CD4-positive, alpha-beta T cell treated with Interleukin-4 for 4 hours (primary cell): ENCODE measurements at places on chromosomes 13 and 19.
A peak's percentile ranks its signal among the peaks of the same experiment; 100 is the strongest.

DNA sequence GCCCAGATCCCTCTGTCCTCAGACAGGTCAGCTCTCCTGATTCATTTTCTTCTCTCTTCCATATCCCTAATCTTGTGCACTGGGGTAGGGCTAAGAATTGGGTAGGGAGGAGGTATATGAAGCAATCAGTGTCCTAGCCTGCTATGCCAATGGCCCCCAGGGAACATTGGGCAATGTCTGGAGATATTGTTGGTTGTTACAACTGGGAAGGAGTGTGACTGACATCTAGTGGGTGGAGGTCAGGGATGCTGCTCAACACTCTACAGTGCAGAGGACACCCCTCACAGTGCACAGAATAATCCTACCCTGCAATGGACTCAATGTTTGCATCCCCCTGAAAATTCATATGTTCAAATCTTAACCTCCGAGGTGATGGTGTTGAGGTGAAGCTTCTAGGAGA, 57.5 kb downstream of the CPAMD8 start:
- no peak for DNase-seq

DNA sequence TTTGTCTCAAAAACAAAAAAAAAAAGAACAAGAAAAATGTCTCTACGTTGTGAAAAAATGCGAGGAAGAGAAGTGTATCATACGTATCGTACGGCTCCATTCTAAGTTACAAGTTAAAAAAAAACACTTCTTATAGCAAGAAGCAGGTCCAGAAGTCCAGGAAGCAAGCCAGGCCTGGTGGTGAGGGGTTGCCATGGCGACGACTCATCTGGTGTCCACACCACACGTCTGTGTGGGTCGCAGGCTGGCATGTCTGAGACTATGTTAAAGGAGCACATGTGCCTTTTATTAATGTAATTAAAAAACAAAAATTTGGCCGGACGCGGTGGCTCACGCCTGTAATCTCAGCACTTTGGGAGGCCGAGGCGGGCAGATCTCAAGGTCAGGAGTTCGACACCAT, 5.9 kb downstream of the MED16 start:
- no peak for DNase-seq

- DNase-seq, result no peak
Measured at GRCh38 chr13:34847766-34848165, 94.3 kb upstream of the NBEA start.

GRCh38 chr13:27744801-27745200, 47.5 kb upstream of the GSX1 start:
- no peak for DNase-seq

- no peak for DNase-seq
Measured at GRCh38 chr19:11382898-11383705, 1.0 kb downstream of the EPOR start.

GRCh38 chr19:58395220-58395978, at the start of gene RNF225:
Gene RNF225, plus strand, starts transcription at chr19:58395656. Its CDS starts 434 bp downstream, at chr19:58396090.
- DNase-seq, result no peak

DNA sequence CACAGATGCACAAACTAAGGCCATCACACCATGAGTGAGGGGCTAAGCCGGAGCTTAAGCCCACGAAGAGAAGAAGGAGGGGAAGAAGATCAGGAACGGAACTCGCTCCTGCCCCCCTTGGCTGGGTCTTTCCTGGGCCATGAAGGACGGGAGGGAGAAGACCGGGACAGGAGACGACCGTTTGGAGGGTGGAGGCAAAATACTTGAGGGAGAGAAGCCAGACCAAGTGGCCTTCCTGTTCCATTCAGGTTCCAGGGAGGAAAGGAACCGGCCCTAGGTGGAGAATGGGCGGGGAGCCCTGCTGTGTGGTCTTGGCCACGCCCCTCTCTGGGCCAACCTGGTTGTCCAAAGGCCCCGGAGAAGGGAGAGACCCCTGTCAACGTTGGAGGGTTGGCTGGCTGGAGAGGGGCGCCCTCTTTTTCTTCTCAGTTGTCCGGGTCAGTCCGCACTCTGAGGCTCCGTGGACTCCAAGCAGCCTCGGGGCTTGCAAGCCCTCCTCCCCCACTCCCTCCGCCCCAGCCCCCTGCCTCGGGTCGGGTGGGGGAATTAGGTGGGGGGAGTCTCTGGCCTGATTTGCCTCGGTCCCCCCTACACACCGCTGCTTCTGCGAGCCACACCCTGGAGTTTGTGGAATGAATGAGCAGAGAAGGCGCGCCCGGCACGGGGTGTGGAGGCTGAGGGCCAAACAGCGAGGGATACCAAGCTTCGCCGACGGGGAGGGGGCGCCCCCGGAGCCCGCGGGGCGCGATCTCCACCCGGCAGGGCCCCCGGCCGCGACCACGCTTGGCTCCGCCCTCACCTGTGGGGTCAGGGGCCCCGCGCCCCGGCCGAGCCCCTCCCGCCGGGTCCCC, 757 bp downstream of the FBN3 start:
- no peak for DNase-seq

DNA sequence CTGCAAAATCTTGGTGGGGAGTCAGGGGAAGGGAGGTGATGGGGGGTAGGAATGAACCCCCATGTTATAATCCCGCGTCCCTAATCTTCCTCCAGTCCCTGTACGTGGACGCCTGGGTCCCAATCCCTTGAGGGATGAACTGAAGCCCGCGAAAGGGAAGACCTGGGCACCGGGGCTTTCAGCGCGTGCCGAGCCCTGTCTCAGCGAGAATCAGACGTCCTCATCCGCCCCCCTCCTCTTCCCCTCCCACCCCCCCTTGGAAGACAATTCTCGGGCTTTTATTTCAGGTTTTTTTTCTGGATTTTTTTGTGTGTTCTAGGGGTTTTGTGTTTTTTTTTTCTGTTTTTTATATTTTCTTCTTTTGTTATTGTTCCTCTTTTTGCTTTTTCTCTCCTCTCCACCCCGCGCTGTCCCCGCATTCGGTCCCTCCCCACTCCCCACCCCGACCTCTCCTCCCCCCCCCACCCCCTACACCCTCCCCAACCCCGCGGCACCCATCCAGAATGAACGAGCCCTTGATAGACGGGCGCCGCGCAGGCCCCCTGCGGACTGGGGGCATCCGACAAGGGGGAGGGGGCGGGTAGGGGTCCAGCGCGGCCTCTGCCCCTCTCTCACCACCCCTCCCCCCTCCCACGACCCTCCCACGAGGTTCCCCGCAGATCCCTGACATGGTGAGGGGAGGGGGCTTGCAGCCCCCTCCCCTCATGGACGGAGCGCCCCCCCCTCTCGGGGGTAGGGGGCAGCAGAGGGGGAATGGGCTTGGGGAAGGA, 10.3 kb downstream of the C19orf81 start:
- DNase-seq, result no peak

DNA sequence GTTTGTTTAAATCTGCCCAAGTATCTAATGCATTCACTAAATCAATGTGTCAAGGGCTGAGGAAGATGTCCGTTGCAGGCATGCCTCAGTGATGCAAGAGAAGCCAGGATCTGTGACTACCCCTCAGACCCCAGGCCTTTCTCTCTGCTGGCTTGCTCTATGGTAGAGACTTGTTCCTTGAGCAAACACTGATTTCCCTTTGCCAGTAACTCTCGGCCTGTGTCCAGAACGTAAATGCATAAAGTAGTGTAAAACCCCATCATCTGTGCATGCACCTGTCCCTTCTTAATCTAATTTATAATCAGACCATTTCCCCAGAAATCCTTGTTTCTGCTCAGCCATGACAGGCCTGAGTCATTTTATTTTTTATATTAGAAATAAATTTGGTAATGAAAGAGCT, 28.7 kb upstream of the FRY start:
- no peak for DNase-seq

GRCh38 chr13:83498481-83499190, 383.6 kb downstream of the SLITRK1 start:
- no peak for DNase-seq

DNA sequence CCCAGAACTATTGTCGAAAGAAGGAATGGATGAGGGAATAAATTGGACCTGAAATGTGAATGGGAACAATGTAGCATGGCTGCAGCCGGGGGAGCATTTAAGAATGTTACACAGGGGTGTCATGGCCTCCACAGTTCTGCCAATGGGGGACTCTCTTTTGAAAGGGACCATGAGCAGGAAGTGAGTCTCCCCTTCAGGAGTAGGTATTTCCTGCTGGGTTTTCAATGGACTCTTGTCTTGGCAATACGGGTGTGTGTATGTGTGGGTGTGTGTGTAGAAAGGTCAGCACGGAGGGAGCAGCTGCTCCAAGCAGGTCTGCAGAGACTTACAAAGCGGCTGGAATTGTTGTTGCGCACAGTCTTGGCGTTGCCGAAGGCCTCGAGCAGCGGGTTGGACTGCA, 24.4 kb downstream of the MYO1F start:
- DNase-seq, result no peak

DNA sequence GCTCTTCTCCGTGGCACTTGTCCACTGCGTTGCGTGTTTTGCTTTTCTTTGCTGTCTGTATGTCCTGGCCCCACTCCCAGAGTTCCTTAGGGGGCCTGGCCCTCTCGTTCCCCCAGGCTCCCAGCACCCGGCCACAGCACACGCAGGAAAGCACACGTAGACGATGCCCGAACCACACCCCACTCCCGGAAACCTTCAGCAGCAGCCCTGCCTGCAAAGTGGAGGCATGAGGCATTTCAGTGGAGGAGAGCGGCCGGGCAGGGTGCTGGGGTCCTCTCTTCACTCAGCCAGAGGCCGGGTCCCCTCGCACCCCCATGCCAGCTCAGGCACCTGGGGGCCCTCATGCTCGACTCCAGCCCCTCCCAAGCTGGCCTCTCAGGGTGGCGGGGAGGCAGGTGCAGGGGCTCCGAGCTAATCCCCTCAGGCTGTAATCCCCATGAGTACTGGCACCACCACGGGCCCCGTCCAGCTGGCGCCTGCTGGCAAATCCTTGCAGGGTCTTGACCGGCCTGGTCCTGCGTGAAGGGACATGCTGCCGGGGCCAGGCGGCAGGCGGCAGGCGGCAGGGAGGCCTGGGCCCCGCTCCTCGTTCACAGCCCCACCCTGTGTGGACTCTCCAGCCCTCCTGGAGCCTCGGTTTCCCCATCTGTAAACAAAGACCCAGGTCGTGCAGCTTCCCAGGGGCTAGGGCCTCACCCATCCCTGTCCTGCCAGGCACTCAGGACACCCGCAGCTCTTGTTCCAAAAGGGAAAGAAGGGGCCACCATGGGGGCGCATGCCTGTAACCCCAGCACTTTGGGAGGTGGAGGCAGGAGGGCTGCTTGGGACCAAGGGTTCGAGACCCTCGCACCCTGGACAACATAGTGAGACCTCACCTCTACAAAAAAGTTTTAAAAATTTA, 7.0 kb downstream of the PIP5K1C start:
- no peak for DNase-seq

DNA sequence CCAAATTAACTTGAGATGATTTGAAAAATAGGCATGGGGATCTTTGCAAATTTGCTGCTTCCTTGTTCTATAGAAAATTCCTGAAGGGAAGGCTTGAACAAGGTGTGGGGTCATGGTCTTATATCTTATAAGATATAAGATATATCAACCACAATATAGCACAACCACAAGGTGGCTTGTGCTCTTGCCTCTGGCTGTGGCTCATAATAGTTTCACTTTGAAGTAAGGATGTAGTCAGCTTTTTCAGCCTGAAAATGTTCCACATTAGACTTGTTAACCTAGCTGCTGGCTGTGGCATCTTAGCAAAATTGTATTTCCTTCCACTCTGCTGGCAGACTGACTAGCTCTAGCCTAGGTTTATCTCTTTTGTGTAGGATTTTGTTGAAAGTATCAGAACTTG, 169.7 kb downstream of the KLF5 start:
- peak; percentile 18 for DNase-seq

DNA sequence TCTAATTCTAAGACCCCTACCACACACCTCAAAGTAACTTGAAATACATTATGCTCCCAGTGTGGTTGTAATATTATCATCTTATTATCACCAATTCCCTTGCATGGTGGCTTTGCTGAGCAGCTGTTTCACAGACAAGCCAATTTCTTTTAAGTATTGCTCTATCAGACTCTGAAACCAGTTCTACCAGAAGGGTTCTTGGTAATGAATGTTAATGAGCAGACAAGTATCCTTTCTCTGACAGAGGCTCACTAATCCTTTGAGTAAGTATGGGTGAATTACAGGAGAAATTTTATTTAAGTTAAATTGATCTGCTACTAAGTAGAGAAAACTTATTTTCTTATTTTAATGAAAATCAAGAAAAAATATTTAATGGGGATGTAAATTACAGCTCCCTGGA, 326.0 kb downstream of the GPC6 start:
- DNase-seq, result no peak

GRCh38 chr13:110915874-110916206, 971 bp upstream of the ANKRD10 start:
- no peak for DNase-seq

GRCh38 chr13:112170823-112171569, 104.0 kb downstream of the SOX1 start:
- DNase-seq, result no peak

DNA sequence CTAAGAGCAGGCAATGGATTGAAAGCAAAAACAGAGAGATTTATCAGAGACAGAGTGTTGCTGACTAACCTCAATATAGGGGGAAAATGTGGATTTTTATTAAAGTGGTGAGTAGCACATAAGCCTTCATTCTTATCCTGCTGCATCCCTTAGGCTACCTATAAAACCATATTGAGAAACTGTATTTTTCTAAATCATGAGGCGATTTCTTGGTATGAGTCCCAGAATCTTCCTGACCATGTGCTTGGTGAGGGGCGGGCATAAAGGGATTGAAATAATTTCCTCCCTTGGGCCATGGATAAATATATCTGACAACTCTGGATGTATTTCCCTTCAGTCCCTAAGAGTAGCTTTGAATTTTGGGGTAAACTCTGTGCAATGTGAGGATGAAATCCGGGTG, 72.8 kb downstream of the EFNB2 start:
- no peak for DNase-seq

- no peak for DNase-seq
Measured at GRCh38 chr19:14400951-14401431, 18.1 kb downstream of the DDX39A start.

DNA sequence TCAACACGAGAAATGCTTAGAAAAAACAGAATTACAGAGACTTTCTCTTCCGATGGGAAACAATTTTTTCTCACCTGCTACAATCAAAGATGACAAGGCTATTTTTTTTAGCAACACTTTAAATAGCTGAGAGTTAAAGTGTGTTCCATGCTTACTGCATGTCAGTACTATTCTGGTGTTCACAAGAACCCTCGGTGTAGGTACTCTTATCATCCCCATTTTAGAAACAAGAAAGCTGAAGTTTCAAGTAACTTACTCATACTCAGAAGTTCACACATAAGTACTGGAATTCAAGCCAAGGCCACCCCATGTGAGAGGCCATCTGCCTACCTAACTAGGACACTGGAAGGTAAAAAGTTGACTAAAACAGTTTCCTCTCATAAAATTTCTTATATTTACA, 9.0 kb upstream of the TNFRSF19 start:
- DNase-seq, result no peak

DNA sequence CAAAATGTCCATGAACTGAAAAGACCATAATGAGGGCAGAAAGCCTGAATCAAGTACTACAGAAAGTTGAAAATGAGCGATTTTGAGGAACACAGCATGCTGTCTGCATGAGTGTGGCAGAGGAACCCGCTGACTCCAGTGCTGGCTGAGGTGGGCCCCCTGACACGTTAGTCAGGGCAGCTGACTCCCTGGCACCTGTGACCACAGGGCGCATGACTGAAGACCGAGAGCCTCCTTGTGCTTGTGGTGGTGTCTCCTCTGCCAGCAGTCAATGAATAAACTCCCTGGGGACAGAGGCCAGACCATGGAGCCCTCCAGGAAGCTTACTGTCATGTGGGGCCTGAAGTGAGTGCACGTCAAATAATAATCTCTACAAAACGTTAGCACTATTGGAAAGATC, 38.4 kb upstream of the VSTM2B start:
- DNase-seq, result no peak
